WERI-Rb-1 (cell line): ENCODE measurements at places on chromosomes 11 and 22.

- no peak for DNase-seq
Measured at GRCh38 chr22:38725900-38726655, 20.3 kb downstream of the GTPBP1 start.

GRCh38 chr11:81725701-81726100, 1008.0 kb downstream of the FAM181B start:
- no peak for DNase-seq

GRCh38 chr11:108122166-108122628, 830 bp downstream of the ACAT1 start:
- no peak for DNase-seq

DNA sequence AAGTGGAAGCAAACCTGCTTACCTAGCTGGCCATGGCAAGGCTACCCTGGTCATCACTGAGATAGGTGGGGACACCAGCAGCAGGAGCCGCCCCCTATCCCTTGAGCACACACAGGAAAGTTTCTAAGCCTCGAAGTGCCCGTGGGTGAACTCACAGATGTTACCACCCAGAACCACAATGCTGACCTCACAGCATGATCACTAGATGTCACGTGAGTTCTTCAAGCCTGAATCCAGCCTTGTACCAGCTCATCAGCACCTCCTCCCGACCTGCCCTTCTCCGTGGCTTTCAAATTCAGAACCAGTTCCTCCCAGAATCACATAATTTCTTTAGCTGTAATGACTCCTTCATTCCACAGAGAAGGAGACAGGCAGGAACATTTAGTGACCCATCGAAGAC, 24.7 kb upstream of the TIMP3 start:
- DNase-seq = no peak

DNA sequence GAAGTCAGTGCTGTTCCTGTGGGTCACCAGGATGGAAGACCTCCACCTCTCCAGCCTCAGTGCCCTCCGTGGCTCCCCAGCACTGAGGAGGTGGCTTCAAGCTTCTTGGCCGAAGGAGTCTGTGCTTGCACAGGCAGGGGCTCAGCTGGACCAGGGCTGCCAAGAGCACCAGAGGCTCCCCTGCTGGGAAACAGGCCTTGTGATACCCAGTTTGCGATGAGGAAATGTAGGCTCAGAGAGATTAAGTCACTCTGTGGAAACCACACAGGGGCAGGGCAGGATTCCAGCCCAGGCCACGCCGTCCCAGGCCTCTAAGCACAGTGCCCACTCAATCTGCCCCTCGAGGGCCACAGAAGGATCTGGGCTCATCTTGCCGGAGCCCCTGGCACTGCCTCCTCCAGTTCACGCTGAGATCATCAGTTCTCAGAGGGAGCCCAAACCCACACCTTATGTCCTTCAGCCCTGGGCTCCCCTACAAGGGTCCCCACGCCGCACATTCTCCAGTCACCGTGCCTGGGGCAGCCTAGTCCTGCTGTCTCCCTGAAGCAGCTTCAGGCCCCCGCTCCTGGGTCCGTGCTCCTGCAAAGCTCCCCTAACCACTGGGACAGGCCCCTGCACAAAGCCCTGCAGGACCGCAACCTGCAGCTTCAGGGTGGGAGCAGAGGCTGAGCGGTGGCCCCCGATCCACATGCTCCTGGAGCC, 21.6 kb downstream of the ANO1 start:
- peak; percentile 28 for DNase-seq
